ENCODE measurements at places on chromosomes 4 and X.

GRCh38 chrX:135382260-135382659 is 39.5 kb upstream of the SMIM10L2A start:
- no peak for DNase-seq

- no peak for DNase-seq
Observed at GRCh38 chr4:4714331-4714730, 145.1 kb upstream of the MSX1 start.

DNA sequence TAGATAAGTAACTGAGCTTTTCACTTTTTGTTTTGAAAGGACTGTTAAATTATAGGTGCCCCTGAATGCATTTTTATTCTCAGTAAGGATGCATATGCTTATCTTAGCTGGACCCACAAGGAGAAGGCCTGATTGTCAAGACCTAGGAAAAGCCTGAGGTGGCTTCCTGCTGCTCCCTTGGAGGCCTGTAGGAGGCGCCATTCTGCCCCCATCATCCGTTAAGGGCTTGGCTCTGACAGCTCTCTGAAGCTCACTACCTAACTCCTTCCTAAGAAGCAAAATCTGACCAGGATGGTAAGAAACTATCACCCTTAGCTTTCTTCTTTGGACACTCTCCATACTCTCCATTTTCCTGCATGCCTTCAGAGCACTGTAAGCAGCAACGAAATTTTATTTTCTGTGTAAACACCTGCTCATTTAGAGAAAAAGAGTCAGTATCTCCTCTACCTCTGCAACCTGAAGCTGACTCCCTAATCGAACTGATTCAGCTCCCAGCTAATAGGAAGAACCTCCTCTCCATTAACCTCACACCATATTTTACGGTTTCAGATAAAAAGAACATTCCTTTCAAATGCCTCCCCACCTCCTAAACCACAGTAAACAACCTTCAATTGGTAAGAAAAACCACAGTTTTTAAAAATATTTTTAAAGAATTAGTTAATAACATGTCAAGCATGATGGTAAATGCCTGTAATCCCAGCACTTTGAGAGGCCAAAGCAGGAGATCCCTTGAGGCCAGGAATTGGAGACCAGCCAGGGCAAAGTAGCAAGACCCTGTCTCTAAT is 73.4 kb upstream of the EDNRA start:
- no peak for DNase-seq

DNA sequence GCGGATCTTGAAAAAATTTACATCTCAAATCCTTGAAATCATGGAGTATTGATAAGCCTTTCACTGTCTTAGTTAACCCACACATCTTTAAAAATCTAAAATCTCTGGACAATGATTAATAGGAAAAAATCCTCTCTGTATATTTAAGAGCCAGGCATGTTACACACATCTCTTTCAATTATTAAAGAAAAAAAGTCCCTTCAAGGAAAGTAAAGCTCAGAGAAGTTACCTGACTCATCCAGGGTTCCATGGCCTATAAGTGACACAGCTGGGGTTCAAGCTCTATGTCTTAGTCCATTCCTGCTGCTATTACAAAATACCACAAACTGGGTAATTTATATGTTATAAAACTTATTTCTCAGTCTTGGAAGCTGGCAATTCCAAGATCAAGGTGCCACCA is 14.2 kb upstream of the FGF16 start:
- DNase-seq = no peak

GRCh38 chrX:1012678-1013300 is 199.7 kb downstream of the CRLF2 start:
- DNase-seq = no peak

DNA sequence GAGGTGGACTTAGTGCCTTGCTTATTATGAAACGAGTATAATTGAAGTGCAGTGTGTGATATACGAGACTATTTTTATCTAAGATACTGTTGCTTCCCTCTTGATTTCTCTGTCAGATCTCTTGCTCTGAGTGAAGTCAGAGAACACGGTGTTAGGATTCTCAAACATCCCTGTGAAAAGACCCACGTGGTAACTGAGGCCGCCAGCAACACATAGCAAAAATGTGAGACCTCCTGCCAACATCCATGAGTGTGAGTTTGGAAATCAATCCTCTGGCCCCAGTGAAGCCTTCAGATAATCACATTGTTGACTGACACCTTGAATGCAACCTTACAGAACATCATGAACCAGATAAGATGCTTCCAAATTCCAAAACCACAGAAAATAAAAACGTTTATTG is 954.4 kb downstream of the FAT4 start:
- no peak for DNase-seq

GRCh38 chr4:25923745-25924144 is 9.7 kb downstream of the SMIM20 start:
- DNase-seq = no peak

DNA sequence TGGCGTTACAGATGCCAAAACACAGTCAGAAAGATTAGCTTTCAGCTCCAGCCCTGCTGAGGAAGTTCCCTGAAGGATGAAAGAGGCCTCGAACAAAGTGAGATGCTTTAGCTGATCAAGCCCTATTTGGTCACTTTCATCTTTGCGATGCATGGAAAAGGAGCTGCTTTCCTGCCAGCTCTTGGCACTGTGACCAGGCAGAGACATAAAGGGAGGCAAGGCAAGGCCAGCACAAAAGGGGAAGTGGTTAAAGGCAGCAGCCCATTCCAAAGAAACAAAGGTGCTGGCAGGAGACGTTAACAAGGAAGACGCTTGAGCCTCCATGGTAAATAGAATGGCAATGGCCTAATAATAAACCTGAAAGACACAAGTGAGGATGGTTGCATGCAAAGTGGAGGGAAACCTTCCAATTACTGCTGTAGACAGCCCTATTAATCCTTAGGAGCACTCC is 617.1 kb upstream of the INTU start:
- peak; percentile 44 for DNase-seq
